GM20000 (cell line): ENCODE measurements at places on chromosomes 1 and 21.

DNA sequence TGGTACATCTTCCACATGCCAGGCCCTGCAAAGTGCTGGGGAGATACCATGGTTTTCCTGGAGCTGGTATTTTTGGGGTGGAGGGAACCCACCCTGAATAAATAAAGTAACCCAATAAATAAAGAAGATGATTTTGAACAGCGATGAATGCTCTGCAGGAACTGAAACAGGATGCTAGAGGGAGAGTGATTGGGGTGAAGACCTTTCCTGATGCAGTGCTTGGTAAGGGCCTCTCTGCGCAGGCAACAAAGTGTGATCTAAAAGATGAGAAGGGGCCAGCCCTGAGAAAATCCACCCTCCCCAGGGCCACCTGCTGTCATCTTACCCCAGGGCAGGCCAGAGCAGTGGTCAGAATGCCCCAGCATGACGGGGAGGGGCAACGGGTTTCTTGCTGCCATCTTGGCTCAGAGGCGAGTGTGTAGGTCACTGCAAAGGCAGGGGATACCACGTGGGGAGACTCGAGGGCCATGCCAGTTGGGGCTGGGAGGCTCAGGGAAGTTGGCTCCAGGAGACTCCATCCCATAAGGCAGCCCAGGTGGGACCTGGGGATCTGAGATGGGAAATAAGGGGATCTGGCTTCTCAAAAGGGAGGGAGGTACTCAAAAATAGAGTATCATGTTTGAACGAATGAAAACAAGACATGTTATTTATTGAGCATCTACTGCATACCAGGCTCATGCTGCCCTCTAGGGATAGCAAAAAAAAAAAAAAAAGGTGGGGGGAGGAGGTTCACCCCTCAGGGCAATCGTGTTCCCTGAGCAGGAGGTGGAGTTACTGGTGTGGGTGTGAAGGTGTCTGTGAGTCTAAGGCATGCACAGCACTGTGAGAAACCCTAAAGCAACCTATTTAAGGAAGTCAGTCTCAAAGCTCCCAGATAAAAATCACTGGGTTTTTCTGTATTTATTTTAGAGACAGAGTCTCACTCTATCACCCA, 2.8 kb downstream of the SRARP start:
- DNase-seq: peak; percentile 53

DNA sequence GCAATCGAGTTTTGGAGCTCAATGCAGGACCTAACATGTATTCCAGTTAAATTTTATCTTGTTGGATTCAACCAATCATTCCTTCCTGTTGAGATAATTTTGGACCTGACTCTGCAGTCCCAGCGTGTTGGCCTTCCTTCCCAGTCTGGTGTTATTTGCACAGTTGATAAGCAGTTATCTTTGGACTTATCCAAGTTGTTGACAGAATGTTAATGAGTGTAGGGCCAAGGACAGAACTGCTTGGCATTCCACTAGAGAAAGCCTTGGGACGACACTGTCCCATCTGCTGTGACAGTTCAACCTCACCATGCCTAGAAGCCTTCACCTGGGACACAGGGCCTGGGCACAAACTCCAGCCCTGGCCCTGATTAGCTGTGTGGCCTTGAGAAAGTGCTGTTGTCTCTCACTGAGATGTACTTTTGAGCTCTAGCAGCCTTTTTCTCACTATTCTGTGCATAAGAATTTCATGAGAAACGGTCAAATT, 104.1 kb upstream of the SLC25A33 start:
- no peak for DNase-seq

GRCh38 chr1:21823980-21824702, 12.1 kb downstream of the LDLRAD2 start:
- no peak for DNase-seq

DNA sequence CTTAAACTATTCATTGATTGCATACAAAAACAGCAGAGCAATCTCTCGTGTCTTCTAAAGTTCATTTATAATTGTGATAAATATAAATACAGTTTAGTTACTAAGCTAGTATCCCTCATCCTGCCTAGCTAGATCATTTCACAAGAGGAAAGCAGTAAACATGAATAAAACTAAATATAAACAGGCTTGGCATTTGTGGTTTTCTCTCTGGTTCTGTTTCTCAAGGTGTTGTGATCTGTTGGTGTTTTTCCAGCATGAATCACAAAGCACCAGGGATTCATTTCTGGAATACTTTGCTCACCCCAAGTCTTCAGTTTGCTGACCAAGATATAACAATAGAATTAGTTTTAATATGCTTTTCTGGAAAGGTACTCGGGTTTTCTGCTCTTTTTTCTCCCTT, 32.7 kb upstream of the GLIS1 start:
- no peak for DNase-seq

- no peak for DNase-seq
Measured at GRCh38 chr1:176193023-176193422, 14.1 kb downstream of the COP1 start.

DNA sequence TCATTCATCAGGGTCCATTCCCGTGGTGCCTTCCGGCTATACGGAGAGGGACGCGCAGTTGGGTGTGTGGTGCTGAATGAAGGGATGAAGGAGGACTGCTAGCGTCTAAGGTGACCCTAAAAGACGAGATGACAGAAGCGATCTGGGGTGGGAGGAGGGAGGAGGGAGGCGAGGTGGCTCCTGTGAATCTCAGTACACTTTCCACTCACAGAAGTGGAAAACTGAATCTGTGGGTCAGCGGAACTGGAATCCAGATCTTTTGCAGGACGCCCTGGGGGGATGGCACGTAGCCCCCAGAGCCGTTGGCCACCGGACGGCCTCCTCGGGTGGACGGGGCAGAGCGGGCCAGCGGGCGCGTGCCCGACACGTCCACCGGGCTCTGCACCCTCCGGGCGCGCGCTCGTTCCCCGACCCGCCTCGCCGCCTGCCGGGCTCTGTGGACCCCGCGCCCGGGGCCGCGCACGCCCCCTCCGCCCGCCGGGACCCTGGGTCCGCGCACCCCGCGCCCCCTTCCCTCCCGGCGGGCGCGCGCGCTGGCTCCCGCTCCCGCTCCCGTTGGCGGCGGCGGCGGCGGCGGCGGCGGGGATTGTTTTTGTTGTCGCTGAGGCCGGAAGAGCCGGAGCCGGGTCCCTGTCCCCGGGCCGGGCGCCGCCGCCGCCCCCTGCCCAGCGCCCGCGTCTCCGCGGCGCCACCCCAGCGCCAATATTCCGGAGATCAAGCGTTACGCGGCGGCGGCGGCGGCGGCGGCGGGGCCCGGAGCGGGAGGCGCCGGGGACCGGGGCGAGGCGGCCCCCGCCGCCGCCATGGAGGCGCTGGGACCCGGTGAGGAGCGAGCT, at the start of gene AGO4:
Gene AGO4, plus strand, starts transcription at position 403 of the 836 bp plus-strand sequence. Its CDS starts 401 bp downstream, at position 804.
- peak; percentile 76 for DNase-seq

DNA sequence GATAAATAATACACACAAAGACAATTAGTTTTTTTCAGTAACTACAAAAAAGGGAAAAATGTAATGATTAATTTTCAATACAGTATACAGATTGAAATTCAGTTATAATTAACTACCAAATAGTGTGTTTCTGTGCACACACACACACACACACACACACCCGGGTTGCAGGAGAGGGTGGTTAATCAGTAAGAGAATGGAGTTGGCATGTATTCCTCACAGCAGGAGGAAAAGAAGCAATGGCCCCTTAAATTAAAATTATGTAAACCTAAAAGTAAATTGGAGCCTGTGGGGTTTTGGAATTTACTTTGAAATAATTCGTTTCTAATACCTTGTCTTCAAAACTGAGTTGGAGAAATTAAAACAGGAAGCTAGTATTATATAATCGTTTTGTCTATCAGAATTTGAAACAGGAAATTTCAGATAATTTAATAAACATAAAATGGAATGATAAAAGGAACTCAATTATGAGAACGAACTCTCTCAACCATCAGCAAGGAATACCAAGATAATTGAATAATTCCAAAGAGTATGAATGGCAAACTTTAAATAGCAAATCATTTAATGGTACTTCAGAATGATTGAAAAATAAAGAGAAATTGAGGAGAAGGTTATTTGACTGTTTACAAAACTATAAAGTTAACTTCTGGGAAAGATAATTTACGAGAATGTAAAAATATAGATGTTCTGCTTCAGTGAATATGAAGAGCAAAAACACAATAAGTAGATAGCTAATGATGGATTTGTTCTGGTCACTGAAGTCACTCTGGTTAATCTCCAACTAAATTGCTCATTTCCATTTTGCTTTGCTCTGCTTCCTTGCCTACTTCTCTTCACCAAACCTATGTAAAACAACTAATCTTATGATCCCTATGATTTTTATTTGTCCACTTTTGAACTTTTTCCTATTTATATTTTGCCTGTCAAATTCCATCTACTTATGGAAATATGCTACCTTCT, 547.9 kb upstream of the ZP4 start:
- no peak for DNase-seq

DNA sequence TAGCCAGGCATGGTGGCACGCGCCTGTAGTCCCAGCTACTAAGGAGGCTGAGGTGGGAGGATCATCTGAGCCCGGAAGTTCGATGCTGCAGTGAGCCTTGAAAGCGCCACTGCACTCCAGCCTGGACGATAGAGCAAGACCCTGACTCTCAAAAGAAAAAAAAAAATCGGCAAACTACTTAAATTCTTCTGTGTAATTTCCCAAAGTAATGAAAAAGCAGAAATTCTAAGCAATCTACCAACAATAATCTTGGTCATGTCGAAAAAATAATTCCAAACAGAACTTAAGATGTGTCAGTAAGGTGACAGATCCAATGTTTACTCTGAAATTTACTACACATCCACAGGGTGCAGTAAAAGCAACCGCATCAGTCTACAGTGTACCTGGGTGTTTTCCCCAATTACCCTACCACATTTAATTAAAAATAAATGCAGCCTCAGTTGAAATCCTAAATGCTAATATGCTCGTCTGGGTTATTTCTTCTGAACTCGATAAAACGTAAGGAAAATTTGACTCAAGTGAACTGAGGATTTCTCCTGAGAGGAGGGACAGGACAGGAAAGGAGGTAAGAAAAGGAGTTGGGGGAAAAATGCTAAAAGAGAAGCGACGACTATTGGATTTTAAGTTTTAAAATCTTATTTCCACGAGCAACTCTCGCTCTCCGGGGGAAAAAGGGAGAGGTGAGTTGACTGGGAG, 801 bp downstream of the EPRS1 start:
- peak; percentile 26 for DNase-seq

DNA sequence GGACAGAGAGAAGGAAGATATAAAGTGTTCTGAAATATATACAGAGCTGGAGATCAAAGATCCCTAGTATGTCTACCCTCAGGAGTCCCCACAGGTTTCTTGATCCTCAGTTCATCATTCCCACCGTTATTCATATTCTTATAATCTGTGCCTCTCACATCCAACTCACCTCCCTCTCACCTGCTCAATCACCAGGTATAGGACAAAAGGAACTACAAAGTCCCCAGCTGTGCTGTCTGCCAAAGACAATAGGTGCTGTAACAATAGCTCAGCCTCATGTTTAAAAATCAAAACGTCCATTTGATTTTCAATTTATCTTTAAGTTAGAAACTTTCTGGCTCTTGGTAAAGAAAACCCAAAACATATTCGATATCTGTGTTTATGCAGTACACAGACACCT, 121.1 kb upstream of the PKN2 start:
- DNase-seq: no peak

- DNase-seq: no peak
Measured at GRCh38 chr1:67261680-67262079, 46.0 kb upstream of the IL12RB2 start.

- no peak for DNase-seq
Measured at GRCh38 chr1:22676916-22677583, 24.0 kb downstream of the C1QB start.

- no peak for DNase-seq
Measured at GRCh38 chr1:174812656-174813055, 187.1 kb upstream of the CACYBP start.

- DNase-seq: no peak
Measured at GRCh38 chr1:205766038-205766437, 9.2 kb downstream of the RAB29 start.

DNA sequence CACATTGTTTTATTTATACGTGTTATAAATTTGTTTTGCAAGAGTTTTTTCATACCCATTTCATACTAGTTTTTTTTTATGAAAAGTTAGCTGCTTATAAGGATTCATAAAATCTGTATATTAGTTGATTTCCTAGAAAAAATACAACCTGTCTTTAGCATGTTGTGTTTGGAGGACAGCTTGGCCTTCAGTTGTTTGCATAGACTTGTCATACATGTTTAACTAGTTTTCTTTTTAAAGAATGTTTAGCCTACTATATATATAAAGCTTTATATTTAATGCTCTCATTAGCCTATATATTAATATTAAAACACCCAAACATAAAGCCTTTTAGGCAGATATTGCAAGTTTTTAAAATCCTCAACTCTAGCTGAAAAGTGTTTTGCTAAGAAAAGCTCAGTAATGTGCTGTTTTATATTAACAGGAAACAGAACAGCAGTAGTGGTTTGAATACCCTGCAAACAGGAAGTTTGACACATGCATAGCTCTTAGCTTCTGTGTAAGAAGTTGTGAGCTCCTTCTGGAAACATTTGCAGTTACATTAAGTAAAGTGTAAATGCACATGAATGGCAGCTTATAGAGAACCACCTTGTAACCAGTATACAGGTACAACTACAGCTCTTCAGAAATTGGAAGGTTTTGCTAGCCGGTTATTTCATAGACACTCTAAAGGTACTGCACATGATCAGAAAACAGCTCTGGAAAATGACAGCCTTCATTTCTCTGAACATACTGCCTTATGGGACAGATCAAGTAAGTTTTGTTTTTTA, at the start of gene PRKACB:
Gene PRKACB, plus strand, starts transcription at position 476 of the 770 bp plus-strand sequence. Its CDS starts 91 bp downstream, at position 567.
- peak; percentile 6 for DNase-seq

- no peak for DNase-seq
Measured at GRCh38 chr1:234316937-234317336, 56.3 kb upstream of the COA6 start.

GRCh38 chr1:191575180-191575579, 583.1 kb upstream of the RGS18 start:
- DNase-seq: no peak

DNA sequence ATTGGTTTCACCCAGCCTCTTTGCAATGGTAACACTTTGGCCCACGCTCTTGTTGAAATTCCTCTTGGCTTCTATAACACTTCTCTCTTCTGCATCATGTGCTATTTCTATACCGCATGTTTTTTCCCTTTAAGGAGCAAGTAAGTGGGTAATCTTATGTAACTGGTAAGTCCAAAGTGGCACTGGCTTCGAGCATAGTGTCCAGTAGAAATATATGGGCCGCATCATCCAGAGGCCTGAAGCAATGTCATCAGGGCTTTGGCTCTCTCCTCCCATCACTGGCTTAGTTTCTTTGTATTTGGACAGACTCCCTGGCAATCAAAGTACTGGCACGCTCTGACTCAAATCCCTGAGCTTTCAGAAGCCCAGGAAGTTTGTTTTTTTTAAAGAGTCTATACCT, 17.5 kb downstream of the CHML start:
- no peak for DNase-seq

DNA sequence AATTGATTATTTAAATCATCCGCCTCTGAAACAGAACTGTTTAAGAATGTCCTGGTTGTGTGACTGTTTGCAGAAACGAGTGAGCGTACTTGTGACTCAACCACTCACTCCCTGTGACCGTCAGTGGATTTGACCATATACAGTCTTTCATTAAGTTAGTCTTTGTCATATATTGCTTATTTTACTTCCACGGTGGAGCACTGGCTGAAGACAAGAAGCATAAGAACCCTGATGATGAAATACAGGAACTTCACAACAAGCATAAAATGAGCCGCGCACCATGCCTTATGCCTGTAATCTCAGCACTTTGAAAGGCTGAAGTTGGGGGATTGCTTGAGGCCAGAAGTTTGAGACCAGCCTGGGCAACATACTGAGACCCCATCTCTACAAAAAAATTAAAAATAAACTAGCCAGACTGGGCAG, 194.0 kb downstream of the TOMM20 start:
- DNase-seq: no peak
